ENCODE measurements at places on chromosomes 4 and X.

DNA sequence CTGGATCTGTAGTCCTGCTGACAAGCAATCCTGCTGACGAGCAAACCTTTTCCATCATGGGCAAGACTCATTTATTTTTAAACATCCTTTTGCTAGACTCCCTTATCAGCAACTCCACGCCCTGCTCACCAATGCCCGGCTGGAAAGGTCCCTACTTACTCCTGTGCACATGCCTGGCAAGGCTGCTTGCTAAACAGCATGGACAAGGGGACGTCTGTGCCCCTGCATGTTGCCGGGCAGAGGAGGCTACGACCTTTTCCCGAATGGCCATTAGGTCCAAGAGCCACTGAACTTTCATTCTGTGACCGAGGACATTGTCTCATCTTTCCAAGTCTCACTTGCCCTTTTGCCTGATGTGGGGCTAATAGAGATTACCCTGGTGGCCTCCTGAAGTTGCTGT, 98.6 kb downstream of the MGST2 start:
- no peak for DNase-seq

DNA sequence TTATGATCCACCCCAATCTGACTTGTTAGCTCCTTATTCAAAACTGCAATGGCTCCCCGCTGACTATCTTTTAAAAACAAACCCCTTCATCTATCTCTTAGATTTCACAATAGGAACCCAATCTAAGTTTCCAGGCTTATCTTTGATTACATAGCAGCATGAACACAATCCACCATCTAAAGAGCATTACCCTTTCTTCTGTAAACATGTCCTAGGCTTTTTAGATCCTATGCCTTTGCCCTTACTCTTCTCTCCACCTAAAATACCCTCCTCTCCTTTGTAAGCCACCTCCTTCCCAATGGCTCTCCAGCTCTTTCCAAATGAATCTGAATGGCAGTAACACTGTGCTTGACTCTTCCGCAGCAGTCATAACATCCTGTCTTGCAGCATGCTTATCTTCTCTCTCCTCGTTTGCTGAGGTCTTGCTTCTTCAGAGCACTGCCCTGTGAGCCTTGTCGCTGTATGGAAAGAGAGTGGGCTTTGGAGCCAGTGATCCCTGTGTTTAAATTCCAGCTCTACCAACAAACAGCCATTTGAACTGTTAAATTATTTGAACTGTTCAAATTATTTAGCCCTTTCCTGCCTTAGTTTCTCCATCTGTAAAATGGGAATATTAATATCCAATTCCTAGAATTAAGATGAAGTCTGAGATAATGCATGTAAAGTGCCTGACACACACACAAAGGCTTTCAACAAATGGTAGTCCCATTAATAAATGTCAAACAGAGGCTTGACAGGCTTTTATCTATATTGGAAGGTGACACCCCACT, 16.2 kb upstream of the TSPAN5 start:
- DNase-seq = no peak

DNA sequence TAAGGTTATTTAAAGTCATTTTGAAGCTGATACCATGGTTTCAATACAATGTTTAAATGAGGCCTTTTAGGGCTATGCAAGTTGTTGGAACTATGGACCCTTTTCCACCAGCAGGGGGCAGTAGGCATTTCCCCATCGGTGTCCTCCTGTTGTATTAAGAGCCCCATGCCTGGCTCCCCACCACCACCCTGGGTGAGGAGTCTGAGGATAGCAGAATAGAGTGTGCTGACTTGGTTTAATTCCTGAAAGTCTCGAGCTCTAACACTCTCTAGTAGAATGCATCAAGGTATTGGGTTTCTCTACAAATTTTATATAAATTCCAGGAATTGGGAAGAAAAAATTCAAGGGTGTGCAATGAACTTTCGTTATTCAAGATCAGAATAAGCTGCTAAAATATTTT, 234.8 kb upstream of the JADE1 start:
- no peak for DNase-seq

DNA sequence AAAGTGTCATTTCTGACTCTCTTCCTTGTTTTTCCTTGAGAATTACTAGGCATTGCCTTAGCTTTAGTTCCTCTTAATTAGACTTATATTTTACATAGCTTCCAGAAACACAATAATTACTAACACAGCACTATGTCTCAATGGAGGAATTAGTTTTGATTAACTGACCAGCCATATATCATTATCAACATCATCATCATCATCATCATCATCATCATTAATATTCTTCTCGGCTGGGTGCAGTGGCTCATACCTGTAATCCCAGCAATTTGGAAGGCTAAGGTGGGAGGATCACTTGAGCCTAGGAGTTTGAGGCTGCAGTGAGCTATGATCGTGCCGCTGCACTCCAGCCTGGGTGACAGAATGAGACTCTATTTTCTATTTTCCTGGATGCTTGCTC, 2.7 kb upstream of the SLC25A5 start:
- no peak for DNase-seq

GRCh38 chr4:158676076-158676475, 4.0 kb downstream of the ETFDH start:
- DNase-seq = no peak

DNA sequence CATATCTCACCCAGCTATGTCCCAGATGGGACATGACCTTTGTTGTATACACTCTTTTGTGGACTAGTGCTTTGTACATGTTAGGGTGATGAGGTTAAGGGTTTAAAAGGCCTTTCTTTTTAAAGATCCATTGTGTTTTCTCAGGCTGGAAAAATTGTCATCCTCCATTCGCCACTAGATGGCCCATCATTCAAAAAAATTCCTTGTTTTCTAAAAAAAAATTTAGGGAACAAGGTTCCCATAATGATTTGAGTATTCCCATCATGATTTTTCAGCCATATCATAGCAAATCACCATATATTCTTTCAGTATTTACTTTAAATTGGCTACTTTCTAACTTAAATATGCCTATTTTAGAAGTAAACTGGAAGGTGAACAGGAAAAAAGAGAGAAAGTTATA, 91.9 kb upstream of the TMEM164 start:
- peak; percentile 3 for DNase-seq
